CMK (cell line): ENCODE measurements at places on chromosomes 4 and X.

DNA sequence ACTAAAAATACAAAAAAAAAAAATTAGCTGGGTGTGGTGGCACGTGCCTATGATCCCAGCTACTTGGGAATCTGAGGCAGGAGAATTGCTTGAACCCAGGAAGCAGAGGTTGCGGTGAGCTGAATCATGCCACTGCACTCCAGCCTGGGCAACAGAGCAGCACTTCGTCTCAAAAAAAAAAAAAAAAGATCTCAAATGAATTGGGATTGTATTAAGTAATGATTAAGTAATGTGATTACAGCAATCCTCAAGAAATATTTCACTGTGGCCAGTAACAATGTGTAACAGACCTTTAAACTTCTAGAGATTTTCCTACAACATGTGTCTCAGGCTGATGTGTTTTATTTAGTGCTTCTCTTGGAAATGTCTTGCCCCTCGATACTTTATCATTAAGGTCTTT lies 46.8 kb downstream of the PKD2 start:
- no peak for DNase-seq

GRCh38 chrX:152733261-152733975 lies at the start of the genes CSAG1 and MAGEA12:
CSAG1 (minus strand) TSS chrX:152733721; CDS start chrX:152732460, 1,261 bp downstream.
MAGEA12 (plus strand) TSS chrX:152733757; CDS start chrX:152736162, 2,405 bp downstream.
- DNase-seq = no peak

GRCh38 chr4:186016796-186017195 lies 52.2 kb upstream of the TLR3 start:
- no peak for DNase-seq

GRCh38 chr4:79013756-79014155 lies 74.5 kb upstream of the PAQR3 start:
- no peak for DNase-seq
